ENCODE measurements at places on chromosomes 12 and 14.

DNA sequence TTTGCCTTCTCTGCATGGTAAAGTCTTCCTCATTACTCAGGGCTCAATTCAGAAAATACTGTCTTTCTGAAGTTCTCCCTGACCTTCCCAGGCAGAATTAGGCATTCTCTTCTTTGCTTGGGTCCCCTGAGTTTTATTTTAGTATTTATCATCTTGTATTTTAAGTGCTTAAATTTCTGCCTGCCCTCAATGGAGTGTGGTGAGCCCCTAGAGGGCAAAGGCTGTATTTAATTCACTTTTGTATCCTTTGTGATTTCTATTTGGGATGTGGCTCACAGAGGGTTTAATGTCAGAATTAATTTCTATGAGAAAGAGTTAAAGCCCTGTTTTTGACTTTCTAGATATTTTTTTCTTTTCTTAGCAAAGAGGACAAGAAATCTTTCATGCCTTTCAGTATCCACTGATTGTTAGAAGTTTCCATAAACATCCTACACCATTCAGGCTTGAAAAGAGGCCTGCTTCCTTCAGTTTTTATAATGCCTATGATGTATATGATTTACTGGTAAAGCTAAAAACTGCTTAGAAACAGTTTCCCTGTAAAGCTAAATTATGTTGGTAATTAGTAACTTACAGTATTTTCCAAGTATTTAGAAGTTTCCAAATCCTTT is 55.6 kb upstream of the PTPRB start:
- DNase-seq: no peak

DNA sequence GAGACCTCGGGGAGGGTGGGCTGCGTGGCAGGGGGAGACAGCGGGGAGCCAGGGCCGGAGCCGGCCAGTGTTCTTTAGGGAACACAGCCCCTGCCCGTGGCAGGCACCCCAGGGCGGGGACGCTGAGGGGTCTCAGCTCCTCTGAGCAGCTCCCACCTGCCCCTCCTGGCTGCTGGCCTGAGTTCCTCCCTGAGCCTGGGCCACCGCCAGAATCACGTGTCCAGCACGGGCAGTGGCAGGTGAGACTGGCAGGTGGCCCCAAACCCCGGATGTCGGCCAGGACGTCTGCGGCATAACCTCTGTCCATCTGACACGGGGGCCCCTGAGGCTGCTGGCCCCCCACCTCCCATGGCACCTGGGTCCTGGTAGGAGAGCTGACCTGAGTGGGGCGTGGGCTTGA is 25.1 kb downstream of the NOC4L start:
- DNase-seq: no peak

- DNase-seq: peak; percentile 87
Observed at GRCh38 chr12:106918746-106919145, 37.0 kb upstream of the TMEM263 start.

DNA sequence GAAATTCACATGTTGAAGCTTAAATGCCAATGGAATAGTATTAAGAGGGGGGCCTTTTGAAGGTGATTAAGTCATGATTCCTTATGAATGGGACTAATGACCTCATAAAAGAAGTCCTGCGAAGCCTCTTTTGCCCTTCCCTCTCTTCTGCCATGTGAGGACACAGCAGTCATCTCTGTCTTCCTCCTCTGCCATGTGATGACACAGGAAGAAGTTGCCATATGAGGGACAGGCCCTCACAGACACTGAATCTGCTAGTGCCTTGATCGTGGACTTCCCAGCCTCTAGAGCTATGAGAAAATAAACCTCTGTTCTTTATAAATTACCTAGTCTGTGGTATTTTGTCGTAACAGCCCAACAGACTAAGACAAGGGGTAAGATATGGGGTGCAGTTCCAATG is 100.7 kb downstream of the VCPKMT start:
- no peak for DNase-seq

DNA sequence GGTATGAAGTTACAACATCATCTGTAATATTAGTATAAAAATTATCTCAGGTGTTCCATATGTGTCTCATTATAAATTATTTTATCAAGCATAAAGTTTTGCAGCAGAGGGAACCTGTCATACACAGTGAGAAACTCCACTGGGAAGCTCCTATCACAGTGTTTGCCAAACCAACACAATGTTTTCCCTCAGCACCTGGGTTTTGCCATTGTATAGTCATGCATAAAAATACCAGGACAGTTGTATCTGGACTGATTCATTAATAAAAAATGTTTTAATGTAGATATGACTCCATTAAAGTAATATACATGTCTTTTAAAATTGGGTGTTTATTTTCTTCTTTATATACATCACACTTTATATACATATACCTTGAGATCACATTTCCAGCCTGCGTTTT is 56.6 kb downstream of the METTL25 start:
- DNase-seq: no peak

DNA sequence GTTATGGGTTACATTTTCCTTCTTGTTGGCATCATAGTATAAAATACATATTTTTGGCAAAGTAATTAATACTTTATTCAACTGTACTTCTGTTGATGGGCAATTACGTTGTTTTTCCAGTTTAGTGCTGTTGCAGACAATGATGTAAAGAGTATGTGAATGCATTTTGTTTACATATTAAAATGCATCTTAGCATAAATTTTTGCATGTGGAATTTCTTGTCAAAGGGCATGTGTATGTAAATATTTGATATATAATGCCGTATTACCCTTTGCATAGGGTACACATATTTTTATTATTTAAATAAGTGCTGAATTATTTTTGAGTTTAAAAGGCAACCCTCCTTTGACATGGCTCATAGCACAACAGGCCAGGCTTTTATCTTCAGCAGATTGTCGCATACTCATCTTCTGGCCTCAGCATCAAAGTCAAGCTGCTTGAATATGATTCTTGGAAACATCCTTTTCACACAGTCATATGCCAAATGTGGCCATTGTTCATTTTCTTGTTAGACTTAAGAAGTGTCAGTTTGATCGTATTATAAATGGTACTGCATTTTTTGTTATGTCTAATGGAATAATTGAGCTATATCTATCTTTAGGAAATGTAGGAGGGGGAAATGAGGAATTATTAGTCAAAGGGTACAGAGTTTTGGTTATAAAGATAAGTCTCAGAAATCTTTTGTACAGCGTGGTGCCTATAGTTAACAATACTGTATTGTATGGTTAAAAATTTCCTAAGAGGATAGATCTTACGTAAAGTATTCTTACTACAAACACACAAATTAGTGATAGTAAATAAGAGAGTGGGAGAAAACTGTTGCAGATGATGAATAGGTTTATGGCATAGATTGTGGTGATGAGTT is 138.5 kb downstream of the FUT8 start:
- no peak for DNase-seq

GRCh38 chr14:41521891-41522290 is 84.8 kb upstream of the LRFN5 start:
- DNase-seq: no peak

DNA sequence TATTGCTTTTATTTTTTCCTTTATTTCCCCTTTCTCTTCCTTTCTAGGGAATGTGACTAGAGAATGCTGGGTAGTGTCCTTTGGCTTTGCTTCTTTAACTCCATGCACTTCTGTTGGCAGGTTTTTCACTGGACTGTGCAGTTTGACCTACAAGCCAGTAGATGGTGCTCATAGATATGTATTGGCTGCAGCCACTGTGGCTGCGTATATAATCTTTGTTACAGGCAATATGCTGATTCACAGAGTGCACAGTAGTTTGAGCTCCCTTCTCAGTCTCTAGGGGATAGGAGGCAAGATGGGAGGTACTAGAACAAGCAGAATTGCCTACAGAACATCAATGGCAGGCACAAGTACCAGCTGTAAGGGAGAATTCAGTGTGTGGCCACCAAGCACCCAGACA is 503.5 kb downstream of the LRFN5 start:
- DNase-seq: peak; percentile 16

GRCh38 chr14:51328064-51328771 is 88.2 kb downstream of the TMX1 start:
- DNase-seq: peak; percentile 36

DNA sequence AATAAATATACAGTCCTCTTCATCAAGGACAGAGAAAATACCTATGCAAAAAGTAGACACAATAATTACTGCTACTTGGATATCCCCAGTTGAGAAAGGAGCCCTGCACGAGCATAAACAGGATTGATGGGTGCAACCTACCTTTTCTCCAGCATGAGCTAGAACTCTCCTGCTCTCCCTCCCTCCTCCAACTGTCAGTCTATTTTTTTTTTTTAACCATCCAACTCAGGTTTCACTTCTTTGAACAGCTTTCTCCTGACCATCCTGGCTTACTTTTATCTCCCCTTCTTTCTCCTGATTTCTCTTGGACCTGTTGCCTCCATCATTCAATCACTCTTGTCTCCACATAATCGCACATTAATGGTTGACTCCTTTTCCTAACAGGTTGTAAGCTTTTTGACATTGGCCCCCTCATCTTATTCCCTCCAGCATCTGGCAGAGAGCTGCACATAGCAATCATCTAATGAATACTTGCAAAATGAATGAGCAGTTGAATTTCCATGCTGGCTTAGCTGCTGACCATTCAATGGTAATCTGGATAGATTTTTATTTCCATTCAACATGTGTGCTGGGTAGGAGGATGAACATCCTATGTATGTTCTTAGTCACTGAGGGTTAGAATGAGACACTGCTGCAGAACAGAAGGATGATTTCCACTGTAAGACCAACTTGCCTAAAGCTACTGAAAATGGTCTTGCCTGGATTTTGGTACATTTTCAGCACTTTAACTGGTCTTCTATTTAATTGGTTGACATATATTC is 24.4 kb downstream of the MYBPC1 start:
- DNase-seq: no peak

GRCh38 chr14:73465823-73466532 is 7.6 kb upstream of the NUMB start:
- no peak for DNase-seq

GRCh38 chr14:98119739-98120138 is 1152.3 kb downstream of the BCL11B start:
- no peak for DNase-seq

GRCh38 chr12:112924986-112925385 is 13.3 kb upstream of the OAS3 start:
- DNase-seq: no peak

DNA sequence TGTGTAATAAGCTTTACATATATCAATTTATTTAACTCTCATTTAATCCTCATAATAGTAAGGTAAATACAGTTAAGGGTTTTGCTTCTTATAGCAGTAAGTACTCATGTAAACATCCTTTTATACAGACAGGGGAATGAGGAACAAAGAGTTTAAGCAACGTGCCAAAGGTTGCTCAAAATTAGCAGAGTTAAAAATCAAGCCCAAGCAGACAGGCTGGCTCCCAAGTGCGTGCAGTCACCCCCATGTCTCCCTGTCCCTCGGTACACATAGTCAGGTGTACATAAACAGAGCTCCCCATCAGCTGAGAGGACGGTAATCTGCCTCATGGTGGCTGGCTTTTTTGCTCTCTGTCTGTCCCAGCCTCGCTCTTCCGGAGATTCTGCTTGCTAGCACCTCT is 126.4 kb downstream of the DERA start:
- peak; percentile 19 for DNase-seq
